ENCODE measurements at places on chromosomes 13 and 19.

DNA sequence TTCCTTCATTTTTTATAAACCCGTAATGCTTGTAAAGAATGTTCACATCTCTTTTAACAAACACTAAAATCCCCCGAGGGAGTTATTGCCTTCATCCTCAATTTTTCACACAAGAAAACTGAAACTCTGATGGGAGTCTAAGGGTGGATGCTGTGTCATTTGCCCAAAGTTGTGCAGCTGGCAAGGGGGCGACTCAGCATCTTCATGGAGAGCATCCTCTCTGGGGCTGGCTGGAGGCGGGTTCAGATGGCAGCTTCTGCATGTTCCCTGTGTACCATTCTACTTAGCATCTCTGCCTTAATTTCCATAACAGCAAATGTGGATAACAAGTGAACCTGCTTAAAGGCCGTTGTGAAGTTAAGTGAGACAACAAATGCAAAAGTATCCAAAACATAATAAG, 256.4 kb downstream of the IRS2 start:
- DNase-seq, result no peak

DNA sequence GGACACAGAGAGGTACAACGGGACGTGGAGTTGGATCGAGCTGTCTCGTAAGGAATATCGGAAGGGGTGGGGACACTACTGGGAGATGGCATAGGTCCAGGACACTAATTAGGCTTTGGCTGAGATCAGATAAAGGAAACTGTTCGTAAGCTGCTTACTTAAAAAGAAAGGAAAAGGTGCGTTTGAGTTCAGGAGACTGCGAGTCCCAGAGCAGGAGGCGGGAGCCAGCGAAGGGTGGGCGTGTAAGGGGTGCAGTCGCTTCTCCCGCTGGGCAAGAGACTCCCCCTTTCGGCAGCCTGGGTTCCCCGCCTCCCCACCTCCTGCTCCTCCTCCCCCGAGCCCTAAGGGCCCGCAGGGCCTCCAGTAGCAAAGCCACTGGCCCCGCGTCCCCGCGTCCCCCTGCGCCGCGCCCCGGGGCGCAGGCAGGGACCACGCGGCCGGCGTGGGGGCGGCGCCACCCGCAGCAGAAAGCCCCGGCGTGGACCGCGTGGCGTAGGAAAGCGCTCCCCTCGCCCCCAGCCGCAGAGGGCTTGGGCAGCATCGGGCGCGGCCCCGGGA, 547 bp downstream of the ABCC4 start:
- DNase-seq, result peak; percentile 47

- DNase-seq, result no peak
Measured at GRCh38 chr19:4124638-4125037, 716 bp upstream of the MAP2K2 start.

- DNase-seq, result no peak
Measured at GRCh38 chr13:97329331-97329730, 104.6 kb upstream of the RAP2A start.

DNA sequence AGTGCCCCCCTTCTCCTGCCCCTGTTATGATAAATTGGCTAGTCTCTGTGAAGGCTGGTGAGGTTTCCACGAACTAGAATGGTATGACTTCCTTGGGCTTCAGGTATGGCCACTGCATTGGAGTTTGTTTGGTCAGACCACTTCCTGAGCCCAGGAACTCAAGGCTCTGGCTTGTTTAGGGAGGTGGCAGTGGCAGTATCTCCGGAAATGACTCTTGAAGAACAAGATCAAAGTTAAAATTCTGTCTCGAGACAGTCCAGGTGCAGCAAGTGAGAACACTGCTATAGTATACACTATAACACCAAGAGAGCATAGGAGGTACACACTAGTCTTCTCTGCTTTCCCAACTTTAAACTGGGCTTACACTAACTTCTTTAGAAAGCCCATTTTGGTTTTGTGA, 309.1 kb downstream of the KLF12 start:
- DNase-seq, result no peak

DNA sequence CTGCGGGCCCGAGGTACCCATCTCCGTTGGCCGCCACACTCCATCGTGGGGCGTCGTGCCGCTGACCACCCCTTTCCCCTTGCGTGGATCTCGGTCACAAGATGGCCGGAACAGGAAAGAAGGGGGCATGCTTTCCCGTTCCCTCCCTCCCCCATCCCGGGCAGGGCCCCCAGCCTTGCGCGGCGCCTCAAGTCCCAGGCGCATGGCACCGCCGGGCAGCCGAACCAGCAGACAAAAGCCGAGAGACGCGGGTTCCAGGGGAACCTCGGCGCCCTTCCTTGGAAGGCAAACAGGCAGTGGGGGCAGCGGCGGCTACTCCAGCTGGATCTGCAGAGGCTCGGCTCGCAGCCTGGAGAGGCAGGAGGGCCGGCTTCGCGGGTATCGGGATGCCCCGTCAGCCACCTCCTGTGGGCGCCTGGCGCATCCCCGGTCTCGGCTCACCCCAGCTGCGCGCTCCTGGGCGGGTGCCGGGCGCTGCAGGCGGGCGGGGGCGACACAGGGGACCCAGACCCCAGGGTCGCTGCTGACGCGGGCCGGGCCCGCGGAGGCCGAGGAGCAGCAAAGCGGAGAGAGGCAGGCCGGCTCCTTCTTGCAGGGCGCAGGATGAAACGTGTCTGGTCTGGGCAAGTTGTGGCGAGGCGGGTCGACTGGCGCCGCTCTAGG, 439 bp downstream of the DZIP1 start:
- DNase-seq, result no peak

GRCh38 chr19:13056052-13056660, 46.5 kb downstream of the LYL1 start:
- DNase-seq, result peak; percentile 74

GRCh38 chr13:108915095-108915633, 285.8 kb downstream of the MYO16 start:
- DNase-seq, result no peak

DNA sequence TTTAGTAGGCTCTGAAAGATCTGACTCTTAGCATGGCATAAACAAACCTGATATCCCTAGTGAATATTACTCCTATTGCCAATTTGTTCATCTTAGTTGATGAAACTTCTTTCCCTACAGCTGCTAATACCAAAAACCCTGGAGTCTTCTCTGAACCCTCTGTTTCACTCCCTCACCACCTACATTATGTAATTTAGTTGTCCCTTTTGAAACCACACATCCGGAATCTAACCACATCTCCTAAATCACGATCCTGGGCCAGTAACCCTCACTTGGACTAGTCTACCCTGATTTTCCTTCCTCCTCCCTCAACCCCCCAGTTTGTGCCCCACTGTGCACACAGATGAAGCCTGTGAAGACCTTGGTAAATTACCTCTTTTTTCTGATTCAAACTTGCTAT, 1.2 kb downstream of the ZNF256 start:
- no peak for DNase-seq

- no peak for DNase-seq
Measured at GRCh38 chr19:5091018-5091683, 122.2 kb downstream of the KDM4B start.

DNA sequence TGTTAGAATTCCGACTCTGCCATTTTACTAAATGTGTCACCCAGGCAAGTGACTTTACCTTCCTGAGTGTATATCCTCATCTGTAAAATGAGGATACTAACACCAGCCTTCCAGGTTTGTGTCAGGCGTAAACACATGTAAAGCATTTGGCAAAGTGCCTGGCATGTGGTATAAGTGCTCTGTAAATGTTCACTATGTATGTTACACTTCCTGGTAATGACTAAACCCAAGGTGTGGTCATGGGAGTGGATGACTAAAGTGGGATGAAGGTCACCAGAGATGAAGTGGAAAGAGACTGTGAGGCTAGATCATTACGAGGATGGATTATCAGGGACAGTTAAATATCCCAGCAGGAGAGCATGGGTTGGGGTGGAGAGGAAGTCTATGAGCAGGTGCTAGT, 25.6 kb downstream of the DEDD2 start:
- peak; percentile 77 for DNase-seq

GRCh38 chr19:17679526-17680229, 8.5 kb downstream of the UNC13A start:
- DNase-seq, result no peak

DNA sequence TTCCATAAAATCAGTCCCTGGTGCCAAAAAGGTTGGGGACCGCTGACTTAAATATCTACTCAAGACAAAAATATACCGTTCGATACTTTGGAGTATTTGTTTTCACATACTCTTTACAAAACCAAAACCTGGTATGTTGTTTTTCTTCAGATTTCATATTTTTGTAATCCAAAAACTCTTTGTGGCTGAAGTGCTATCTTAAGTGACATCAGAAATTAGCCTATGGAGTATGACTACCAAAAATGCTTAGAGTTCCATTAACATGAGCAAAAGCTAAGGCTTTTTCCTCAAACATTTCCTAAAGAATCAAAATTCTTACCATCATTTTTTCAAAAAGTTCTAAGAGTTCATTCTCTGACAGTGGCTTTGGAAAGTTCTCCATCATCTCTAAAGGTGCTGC, 52.0 kb downstream of the DIAPH3 start:
- no peak for DNase-seq

DNA sequence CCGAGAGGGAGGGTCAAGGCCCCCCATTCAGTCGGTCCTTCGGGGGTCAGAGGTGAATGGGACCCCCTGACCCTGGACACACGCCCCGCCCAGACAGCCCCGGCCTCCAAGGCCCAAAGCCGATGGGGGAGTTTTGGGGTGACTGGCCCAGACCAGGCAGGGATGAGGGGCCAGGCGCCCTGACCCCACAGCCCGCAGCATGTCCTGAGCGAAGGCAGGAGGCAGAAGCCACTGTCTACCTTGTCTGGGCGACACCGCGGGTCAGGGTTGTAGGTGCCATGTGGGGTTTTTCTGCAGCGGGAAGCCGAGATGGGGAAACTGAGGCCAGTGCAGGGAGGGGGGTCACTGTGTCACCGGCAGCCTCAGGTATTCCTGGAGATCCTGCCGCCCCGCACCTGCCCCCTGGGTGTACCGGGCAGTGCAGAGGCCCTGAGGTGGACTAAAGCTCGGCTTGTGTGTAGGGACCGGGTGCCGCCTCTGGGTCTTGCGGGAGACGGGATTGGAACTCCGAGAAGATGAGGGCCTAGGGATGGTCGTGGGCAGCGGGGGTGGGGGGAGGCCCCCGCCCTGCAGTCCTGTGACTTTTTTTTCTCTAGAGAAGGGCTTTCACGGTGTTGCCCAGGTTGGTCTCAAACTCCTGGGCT, 8.5 kb downstream of the ARID3A start:
- no peak for DNase-seq

- no peak for DNase-seq
Measured at GRCh38 chr13:112648101-112648500, 41.7 kb upstream of the ATP11A start.

DNA sequence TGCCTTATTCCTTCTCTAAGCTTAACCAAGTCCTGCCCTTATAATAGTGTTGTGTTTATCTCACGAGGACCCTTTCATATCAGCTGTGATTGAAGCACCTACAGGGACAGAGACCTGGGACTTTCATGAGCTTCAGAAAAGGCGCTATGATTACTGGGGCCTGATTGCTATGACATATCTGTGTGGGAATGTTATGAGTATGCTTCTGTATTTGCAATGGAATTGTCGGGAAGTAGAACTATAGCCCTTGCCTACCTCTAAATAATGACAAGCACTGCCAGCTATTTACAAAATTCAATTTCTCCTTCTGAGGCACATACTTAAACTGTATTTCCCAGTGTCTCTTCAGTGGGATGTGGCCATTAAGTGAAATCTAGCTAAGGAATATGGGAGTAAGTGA, 191.5 kb downstream of the LHFPL6 start:
- no peak for DNase-seq

DNA sequence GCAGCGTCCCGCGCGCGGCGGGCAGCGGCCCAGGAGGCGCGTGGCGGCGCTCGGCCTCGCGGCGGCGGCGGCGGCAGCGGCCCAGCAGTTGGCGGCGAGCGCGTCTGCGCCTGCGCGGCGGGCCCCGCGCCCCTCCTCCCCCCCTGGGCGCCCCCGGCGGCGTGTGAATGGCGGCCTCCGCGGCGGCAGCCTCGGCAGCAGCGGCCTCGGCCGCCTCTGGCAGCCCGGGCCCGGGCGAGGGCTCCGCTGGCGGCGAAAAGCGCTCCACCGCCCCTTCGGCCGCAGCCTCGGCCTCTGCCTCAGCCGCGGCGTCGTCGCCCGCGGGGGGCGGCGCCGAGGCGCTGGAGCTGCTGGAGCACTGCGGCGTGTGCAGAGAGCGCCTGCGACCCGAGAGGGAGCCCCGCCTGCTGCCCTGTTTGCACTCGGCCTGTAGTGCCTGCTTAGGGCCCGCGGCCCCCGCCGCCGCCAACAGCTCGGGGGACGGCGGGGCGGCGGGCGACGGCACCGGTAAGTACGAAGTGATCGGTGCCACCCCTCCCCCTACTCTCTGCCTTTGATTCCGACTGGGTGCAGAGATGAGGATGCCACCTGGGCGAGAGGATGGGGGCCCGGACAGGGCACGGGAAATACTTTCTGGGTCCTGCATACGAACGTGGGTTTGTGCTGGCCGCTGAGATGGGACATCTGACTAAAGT, 874 bp downstream of the TRIM28 start:
- no peak for DNase-seq

DNA sequence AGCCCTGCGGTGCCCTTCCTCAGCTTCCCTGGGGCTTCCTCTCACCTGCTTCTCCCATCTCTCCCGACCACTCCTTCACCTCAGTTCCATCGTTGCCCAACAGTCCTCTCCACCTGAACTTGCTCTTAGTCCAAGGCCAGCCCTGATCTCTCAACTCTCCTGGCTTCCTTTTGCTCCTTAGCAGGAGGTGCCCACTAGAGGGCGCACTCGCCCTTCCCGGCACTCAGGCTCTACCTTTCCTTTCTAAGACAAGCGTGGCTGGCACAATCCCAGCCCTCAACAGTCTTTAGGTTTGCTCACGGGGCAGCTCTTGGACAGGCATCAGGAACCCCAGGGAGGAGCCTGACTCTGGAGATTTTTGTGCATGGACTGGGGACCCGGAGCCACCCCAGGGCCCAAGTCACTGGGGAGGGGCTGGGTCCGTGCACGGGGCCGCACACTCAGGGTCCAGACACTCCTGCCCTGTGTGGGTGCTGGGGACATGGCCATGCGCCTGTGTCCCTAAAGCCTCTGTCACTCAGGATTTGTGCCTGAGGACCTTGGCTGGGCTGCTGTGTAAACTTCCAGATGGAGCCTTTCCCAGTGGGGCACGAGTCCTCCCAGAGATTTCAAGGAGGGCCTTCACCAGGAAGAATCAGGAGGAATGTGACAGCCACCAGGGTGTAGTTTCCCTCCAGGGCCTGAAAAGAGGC, 12.1 kb upstream of the CEACAM8 start:
- DNase-seq, result peak; percentile 23

DNA sequence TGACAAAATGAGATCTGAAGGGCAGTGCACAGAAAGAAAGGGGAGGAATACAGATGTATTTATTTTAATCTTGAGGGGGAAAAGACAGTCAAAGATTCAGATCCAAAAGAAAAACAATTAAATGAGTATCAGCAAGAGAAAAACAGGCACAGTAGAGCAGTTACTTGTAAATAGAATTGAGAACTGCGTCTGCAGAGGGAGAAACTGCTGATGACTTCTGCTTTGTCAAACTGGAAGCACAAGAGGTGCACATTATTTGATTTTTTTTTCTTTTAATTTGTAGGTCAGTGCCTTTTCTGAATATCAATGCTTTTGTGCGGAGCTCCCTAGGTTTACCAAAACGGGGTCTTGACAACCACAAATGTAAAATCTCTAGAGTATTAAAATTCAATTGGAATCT, 37.3 kb downstream of the EFNB2 start:
- DNase-seq, result no peak
